Stimulated activated CD4-positive, alpha-beta T cell treated with anti-CD3 and anti-CD28 coated beads, Interleukin-1b, Interleukin-23, amount 100 ng/mL, for 24 hours (primary cell): ENCODE measurements at places on chromosomes 2 and 18.

DNA sequence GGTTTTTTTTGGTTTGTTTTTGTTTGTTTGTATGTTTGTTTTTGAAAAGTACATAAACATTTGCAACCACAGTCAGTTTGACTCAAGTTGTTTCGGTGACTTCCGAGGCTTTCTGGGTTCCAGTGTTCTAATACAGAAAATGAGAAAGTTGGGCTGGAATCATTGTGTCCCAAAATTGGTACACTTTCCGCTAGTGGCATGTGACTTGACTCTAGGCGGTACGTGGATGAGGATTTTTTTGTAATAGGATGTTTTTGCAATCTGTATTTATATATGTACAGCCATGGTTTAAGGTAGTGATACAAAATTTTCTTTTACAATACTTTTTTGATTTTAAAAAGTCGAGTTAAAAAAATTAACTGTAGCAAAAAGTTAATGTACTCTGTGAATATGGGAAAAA lies 1.7 kb downstream of the MFF start:
- no peak for DNase-seq

GRCh38 chr2:173962583-173963110 lies 2.5 kb downstream of the SP3 start:
- DNase-seq: no peak

- DNase-seq: no peak
These were observed 845.9 kb upstream of the ID2 start for GRCh38 chr2:7835693-7836680.

GRCh38 chr2:239979243-239980023 lies 45.7 kb downstream of the NDUFA10 start:
- no peak for DNase-seq

GRCh38 chr2:235739704-235740415 lies 246.0 kb downstream of the AGAP1 start:
- DNase-seq: no peak

- DNase-seq: peak; percentile 35
These were observed 50.0 kb downstream of the HDHD2 start for GRCh38 chr18:47100212-47100831.

DNA sequence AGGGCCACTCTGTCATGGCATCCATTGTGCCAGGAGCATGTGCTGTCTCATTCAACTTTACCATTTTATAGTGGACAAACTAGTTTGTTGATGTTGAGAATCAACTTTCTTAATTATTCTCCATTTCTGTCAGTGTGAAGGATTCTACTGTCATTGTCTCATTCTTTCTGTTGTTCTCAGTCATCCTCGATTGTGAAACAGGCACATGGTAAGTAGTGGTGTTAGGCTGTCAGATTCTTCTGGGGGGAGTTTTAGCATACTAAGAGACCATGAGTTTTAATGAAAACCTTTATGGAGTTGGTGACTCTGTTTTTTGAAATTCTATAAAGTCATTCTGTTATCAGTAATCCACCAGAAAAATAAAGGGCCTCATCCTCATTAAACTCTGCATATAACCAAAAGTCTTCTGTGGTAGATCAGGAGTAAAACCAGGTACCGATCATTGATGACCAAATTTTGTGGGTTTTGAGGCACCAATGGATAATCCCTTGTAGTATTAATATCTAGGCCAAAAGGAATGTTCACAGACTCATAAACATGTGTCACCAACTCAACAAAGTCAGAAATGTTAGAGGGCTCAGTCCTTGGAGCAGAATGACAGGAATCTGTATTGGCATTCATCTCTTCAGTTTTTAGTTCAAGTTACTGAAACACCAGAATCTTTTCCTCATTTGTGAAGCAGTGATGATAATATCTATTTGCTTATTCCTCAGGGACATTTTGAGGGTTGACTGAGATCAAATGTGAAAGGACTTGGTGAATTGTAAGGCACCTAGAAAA lies 73.2 kb downstream of the CERS6 start:
- DNase-seq: no peak

DNA sequence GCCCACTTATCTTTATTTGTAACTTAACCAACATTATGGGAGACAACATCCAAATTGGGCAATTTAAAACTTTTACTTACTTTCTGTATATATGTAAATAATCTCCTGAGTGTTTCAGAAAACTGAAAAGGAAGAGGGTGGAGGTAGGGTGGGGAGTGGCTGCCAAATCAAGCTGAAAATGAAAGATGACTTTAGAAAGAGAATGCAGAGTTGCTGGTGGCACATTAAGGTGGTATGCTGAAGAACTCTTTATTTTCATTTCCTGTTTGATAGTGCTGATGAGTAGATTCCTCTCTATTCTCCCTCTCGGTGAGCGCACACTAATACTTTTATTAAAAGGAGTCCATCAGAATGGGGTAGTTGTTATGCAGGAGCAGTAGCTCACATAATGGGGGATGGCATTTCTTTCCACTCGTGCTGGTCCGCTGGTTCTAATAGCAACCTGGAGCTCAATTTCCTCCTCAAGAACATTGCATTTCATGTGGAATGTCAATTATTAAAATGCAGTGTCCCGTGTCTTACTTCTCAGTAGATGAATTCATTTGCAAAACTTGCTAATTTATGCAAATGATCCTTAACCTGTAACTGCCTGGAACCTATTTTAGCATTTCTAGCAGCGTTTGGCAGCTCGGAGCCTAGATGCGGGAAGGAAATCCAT lies 466.9 kb upstream of the HNRNPA3 start:
- DNase-seq: no peak

DNA sequence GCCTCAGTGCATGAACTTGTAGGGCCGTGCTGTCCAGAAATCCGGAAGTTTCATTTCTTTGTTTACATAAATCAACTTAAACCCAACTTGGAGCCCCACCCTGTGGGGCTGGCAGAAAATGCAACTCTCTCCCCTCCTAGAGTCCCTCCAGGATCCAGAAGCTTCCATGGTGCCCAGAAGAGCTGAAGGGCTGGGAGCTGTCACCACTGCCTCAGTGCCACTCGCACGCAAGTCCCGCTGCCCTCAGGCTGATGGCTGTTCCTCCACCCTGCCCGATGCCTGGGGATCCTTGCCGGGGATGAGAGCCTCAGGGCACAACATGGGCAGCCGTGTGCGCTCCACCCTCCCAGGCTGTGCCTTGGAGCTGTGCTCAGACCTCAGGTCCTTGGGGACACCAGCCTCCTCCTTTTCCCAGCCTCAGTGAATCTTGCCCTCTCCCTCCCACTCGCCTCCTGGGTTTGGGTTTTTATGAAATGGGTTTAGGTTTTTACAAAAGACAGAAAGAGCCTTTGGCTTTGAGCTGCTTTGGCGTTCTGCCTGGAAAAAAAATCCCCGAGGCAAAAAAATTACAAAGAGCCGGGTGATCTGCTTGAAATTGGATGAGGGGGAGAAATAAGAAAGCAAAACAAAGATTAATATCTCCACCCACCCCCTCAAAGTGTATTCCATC lies 155.2 kb downstream of the TWIST2 start:
- DNase-seq: no peak
